Activated CD8-positive, alpha-beta memory T cell treated with anti-CD3 and anti-CD28 coated beads, Interleukin-2, amount 10 ng/mL, durations not matched to agents 7 days and 5 days (primary cell): ENCODE measurements at places on chromosomes 13 and 19. TPM values are rescaled to one million over a fixed set of nuclear protein-coding genes. Genes with fewer than 3 reads are reported as not detected.

The PNMA8B gene
- not detected for total RNA-seq

The NXNL1 gene
- total RNA-seq, result not detected

The DACT3 gene
- total RNA-seq, result 0.12 TPM

The CCDC97 gene
- total RNA-seq, result 43.5 TPM

The PRSS57 gene
- not detected for total RNA-seq
